ENCODE measurements at places on chromosomes 16 and 17.

- DNase-seq = peak; percentile 35
These were observed 21.6 kb upstream of the EVPL start for GRCh38 chr17:76048711-76049110.

- DNase-seq = no peak
These were observed 39.9 kb upstream of the INTS2 start for GRCh38 chr17:61967729-61968128.

DNA sequence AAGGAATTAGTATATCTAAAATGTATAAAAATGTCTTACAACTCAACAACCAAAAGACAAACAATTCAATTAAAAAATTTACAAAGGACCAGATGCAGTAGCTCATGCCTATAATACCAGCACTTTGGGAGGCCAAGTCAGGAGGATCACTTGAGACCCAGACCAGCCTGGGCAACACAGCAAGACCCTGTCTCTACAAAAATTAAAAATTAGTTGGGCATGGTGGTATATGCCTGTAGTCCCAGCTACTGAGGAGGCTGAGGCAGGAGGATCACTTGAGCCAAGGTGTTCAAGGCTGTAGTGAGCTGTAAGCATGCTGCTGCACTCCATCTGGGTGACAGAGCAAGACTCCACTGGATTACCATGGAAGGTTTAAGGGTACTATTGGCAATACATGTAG is 33.8 kb downstream of the ZNRF1 start:
- no peak for DNase-seq

DNA sequence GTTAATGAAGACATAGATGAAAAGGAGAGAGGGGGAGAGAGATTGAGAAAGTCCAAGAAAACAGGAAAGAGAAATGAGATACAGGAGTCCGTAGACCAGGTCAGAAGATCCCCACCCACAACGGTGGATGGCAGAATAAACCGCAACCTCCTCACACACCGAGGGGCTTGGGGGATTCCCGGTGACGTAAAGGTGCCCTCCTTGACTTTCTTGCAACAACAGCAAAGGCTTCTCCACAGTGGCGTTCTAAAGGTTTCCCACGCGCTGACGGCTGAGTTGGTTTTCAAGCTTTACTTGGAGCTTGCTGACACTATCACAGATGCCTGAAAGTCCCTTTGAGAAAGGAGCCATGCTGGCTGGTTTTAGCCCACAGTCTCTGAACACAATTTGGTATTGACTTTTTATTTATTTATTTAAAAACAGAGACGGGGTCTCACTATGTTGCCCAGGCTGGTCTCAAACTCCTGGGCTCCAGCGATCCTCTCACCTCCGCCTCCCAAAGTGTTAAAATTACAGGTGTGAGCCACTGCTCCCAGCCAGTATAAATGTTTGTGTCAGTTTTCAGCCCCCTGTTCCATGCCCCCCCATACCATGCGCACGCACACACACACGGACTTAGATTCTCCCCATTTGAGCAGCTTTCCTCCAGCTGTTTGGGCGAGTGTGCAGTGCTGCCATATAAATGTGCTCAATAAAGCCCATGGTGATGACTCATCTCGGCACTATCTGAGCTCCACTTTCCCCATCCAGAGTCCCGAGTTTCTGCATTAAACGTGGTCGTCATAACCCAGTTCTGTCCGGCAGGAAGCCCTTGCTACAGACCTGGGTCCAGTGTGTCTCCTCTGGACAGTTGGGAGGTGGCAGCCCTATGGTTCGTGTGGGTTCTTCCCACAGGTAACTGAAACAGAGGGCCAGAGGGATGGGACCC is 33.0 kb upstream of the SEC14L1 start:
- peak; percentile 67 for DNase-seq

DNA sequence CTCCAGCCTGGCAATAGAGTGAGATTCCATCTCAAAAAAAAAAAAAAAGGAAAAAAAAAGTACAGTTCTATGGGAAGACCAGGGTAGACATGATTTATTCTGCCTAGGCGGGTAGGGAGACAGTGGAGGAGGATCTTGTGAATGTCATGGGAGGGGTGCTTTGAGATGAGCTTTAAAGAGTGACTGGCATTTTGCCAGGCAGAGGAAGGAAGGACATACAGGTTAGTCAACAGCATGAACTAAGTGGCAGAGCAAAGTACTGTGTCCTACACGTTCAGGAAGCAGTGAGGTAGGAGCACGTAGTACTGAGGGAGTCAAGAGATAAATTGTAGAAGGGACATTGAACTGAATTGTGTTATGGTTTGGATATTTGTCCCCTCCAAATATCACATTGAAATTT is 451.5 kb downstream of the TOX3 start:
- DNase-seq = no peak

GRCh38 chr17:8753136-8753975 is 5.0 kb downstream of the SPDYE4 start:
- DNase-seq = no peak

Measured in CD4-positive, alpha-beta T cell treated with Interleukin-21 for 1 hour (primary cell).